ENCODE measurements at places on chromosomes 1 and 21.
A peak's percentile ranks its signal among the peaks of the same experiment; 100 is the strongest.

- DNase-seq: no peak
Measured at GRCh38 chr1:53281133-53281532, 42.8 kb upstream of the MAGOH start.

DNA sequence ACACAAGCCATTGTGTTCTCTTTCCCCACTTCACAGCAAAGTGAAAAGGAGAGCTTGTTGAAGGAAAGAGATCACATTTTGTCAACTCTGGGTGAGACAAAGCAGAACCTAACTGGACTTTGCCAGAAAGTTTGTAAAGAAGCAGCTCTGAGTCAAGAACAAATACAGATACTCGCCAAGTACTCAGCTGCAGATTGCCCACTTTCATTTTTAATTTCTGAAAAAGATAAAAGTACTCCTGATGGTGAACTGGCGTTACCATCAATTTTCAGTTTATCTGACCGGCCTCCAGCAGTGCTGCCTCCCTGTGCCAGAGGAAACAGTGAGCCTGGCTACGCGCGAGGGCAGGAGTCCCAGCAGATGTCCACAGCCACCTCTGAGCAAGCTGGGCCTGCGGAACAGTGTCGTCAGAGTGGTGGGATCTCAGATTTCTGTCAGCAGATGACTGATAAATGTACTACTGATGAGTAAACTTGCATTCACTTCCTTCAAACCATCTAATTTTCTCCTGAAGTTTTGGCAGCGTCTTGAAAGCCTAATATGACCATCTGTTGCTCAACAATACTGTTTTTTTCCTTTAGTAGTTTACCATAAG is 43.7 kb downstream of the BACH1 start:
- peak; percentile 85 for DNase-seq

GRCh38 chr1:231949277-231950091 is 322.9 kb downstream of the DISC1 start:
- DNase-seq: no peak

DNA sequence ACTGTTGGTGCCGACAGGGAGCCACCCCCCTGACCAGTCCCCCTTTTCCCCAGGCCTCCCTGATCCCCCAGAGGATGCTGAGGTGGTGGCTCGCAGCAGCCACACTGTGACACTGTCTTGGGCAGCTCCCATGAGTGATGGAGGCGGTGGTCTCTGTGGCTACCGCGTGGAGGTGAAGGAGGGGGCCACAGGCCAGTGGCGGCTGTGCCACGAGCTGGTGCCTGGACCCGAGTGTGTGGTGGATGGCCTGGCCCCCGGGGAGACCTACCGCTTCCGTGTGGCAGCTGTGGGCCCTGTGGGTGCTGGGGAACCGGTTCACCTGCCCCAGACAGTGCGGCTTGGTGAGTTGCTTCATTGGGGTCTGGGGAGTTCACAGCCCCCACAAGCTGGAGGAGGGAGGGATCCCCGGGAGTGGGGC is 89.2 kb downstream of the TRIM11 start:
- no peak for DNase-seq

- DNase-seq: no peak
Measured at GRCh38 chr1:168442931-168443330, 100.9 kb downstream of the XCL2 start.

- DNase-seq: no peak
Measured at GRCh38 chr1:152448095-152448494, 34.0 kb upstream of the CRNN start.

DNA sequence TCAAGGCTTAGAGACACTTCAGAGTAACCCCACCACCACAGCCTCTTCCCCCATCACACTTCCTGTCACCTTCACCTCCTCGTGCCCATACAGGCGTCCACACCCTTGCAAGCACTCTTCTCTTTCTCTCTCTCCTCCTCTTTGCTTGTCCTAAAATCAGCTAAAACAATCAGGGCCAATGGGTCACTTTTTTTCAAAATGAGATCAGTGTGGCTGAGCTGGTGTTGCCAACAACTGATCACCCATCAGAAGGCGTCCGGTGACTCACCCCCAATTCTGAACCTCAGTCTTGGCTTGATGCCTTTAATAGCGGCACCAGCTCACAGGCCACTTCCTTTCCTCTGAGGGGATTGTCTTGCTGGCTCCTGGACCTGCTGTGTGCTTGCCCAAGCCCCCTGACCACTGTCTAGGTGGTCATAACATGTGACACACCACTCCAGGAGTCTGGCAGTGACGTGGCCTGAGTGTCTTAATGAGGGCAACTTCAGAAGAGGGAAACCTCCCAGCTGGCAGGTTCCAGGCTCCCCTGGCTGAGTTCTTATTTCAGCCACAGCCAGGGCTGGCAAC is 1.6 kb downstream of the DRAXIN start:
- peak; percentile 94 for DNase-seq

DNA sequence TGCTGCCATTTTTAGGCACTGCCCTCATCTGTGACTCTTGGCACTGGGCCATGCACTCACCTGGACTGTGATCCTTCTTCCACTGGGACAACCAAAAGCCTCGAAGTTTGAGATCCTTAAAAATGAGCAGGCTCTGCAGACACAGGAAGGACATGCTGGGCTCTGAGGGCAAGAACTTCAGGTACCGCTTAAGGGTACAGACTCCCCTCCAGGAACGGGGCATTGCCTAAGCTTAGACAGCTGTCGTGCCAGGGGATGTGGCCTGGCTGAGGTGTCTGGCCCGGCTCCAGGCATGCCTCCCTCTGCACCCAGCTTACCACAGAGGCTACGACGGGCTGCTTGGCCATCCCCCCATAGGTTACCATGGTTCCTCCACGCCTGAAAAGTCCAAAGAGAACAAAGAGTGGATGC is 14.2 kb upstream of the SRSF4 start:
- DNase-seq: no peak

DNA sequence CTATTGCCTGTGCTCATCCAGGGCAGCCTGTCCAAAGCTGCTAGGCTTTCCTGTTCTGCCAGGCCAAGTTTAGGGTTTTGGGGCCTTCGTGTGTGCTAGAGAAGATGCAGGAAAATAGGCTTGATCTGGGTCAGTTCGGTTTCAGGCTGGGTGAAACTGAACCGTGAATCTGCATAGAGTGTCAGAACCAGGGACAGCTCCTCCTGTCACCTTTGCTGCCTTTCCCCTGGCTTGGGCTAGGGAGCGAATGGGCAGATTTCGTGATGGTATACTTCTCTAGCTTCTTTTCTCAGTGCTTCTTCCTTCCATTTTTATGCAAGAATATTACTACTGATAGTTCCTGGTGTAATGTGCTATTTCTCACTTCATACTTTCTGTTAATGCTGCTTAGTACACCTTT is 6.0 kb upstream of the AGO1 start:
- peak; percentile 54 for DNase-seq

- peak; percentile 48 for DNase-seq
Measured at GRCh38 chr1:23019863-23020625, 776 bp downstream of the KDM1A start.

GRCh38 chr1:81392526-81393226 is 408.1 kb upstream of the ADGRL2 start:
- DNase-seq: no peak

DNA sequence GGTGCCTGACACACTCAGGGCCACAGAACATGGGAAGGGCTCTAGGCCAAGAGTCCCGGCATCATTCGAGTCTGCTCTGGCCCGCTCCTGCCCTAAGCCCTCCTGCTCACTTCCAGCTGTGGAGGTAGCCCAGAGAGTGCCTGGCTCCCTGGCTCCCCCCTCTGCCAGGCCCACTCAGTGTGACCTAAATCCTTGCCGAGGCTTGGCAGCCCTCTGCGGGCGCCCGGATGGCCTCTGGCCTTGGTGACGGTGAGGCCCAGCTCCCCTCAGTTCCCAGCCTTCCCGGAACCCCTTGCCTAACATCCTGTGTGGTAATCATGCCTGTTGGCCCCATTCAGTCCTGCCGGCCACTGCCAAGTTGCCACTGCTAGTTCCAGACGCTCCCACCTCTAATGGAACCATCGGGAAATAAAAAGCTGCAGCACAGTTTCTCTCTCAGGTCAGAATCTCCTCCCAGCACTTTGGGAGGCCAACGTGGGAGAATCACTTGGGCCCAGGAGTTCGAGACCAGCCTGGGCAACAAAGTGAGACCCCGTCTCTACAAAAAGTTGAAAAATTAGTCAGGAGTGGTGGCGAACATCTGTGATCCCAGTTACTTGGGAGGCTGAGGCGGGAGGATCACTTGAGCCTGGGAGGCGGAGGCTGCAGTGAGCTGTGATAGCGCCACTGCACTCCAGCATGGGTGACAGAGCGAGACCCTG is 1.2 kb upstream of the H6PD start:
- DNase-seq: peak; percentile 82

DNA sequence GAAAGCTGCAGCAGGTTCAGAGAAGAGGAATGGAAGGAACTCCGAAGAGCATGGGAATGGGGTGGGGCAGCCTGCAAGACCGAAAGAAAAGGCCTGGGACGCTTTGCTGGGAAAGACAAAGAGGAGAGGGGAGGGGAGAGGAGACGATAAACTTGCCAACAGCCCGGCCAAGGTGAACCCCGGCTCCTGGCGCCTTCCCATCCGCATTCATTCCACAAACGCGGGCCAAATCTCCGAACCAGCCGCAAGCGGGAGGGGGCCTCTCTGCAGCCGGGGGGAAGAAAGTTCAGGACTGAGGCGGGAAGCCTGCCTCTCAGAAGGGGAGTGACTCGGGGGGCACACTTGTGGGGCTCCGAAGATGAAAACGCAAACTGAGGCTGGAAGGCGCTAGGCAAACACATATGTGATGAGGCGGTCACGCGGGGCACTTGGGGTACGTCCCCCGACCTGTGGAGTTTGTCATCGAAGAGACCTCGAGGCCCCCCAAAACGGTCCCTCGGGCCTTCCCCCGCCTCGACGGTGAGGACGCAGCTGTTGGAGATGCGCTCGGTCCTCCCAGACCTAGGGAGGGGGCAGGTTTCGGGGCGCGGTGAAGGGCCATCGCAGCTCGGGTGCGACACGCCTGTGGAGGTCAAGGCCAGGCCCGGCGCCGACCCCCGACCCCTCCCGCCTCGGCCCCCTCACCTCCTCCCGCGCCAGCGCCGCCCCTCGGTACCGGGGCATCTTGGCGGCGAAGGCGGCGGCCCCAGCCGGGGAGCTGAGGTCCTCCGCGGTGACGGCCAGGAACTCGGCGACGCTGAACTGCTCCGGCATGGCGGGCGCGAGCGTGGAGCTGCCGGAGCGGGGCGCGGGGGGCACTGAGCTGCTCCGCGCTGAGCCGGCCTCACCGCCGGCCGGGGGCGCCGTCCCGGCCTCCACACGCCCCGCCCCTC is at the start of gene ASAP3:
Gene ASAP3 (minus strand): TSS at position 859 of the 932 bp plus-strand sequence. CDS start 46 bp downstream, at position 813.
- DNase-seq: peak; percentile 38

GRCh38 chr1:244106837-244107493 is 55.9 kb downstream of the ZBTB18 start:
- DNase-seq: no peak

DNA sequence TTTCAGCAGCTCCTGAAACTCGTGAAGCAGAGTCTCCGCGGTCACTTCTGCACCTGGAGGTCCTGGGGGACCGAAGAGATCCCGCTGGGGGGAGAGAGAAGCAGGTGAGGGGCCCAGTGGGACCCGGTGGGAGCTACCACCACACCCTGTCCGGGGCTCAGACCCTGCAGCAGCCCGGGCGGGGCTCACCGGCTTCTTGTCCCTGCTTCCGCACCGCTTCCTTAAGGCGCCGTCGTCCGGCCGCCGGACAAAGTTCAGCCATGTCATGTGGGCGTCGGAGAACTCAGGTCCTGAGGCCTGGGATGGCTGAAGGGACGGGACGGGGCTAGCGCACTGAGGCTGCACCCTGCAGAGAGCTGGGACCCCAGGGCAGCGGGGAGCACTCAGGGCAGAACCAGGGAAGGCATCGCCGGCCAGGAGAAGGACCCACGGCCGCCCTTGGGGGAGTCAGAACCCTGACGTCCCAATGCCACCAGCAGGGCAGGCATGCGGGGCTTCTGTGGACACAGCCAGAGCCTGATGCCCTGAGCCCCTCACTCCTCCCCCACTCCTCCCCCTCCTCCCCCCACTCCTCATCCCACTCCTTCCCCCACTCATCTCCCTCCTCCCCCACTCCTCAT is 2.2 kb downstream of the C1QTNF12 start:
- DNase-seq: no peak
